ENCODE measurements at places on chromosomes 6 and 20. TPM values are rescaled to one million over a fixed set of nuclear protein-coding genes. Genes with fewer than 3 reads are reported as not detected.

The HLA-A gene
- 771 TPM for total RNA-seq

The SLC13A3 gene
- 3.5 TPM for total RNA-seq

The SIRPA gene
- 51.9 TPM for total RNA-seq

The FAM83C gene
- not detected for total RNA-seq

The MYLK4 gene
- 0.44 TPM for total RNA-seq

The ZNF292 gene
- total RNA-seq: 18.0 TPM

The PROCR gene
- 266 TPM for total RNA-seq

The DSP gene
- total RNA-seq: 11.6 TPM

GRCh38 chr6:79810871-79811270 lies 136.5 kb downstream of the ELOVL4 start:
- DNase-seq: no peak

GRCh38 chr6:134436281-134436815 lies 118.4 kb upstream of the SGK1 start:
- peak; percentile 31 for DNase-seq

DNA sequence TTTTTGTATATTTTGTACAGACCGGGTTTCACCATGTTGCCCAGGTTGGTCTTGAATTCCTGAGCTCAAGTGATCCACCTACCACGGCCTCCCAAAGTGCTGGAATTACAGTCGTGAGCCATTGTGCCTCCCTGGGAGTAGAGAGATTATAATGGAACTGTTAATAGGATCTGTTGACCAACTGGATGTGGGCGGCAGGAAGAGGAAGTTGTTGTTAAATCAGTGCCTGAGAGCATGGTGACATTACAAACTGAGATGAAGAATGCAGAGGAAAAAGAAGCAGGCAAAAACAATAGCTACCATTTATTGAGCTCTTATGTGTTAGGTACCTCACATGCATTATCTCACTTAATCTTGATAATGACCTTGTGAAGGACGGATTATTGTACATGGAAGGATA lies 9.2 kb upstream of the L3MBTL3 start:
- no peak for DNase-seq

GRCh38 chr20:5474646-5475550 lies 158.1 kb upstream of the PROKR2 start:
- DNase-seq: no peak

DNA sequence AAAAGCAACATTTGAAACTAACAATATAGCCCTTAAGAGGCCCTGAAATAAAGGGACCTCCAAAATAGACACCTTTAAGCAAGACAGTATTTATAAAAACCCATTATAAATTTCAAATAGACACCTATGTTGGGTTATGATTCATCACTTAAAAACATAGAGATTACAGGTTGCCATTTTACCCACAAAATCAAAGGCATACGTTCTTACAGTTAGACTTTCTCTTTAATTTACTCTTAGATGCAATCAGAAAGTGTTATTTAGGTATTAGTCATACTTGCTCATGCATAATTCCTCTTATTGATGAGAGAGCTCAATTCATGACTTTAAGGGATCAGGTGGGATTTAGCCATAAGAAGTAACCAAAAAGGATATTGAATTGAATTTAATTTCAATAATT lies 51.5 kb upstream of the TMEM200A start:
- no peak for DNase-seq

GRCh38 chr6:135938576-135939207 lies 87.2 kb downstream of the PDE7B start:
- DNase-seq: no peak

- no peak for DNase-seq
These were observed 2.9 kb downstream of the CHRNA4 start for GRCh38 chr20:63357921-63358905.

GRCh38 chr6:2579241-2579761 lies 171.4 kb downstream of the MYLK4 start:
- DNase-seq: no peak

DNA sequence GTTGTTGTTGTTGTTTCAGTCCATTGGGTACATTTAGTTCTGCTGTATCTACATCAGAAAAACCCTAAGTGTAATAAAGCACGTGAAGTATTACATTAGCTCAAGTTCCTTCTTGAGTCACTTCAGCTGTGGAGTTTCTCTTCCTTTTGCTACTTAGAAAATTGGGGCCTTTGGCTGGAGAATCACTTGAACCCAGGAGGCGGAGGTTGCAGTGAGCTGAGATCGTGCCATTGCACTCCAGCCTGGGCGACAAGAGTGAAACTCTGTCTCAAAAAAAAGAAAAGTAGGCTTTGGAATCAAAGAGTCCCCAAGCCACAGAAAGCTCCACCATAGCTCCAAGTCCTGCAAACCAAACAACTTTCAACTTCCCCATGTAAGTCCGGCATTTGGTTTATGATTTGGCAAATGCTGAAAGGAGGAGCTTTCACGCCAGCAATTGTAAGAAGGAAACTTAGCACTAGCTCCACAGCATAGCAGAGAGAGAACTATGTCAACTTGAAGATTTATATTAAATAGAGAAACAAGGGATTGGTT lies 56.5 kb upstream of the RNF144B start:
- DNase-seq: no peak

- DNase-seq: no peak
These were observed 96.8 kb downstream of the HIVEP2 start for GRCh38 chr6:142848156-142848555.

- no peak for DNase-seq
These were observed 369.7 kb downstream of the CD109 start for GRCh38 chr6:74065705-74066104.

- no peak for DNase-seq
These were observed 45.3 kb downstream of the RRBP1 start for GRCh38 chr20:17636523-17637412.

DNA sequence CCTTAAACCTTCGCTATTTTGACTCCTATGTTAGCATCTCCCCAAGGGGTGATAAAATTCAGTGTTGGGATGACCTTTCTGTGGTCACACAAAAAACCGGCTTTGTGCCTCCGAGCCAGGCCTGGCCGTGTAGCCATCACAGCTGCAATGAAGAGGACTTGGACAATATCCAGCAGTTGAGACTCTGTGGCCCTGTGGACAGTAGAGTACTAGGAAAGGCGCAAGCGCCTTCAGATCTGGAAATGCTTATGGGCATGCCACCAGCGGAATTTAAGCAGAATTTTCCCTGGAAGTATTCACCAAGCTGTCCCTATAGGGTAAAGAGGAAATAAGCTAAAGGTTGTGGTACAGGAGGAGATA lies 63.3 kb upstream of the SLC2A12 start:
- DNase-seq: no peak

GRCh38 chr6:41502917-41503671 lies 43.1 kb upstream of the FOXP4 start:
- no peak for DNase-seq

DNA sequence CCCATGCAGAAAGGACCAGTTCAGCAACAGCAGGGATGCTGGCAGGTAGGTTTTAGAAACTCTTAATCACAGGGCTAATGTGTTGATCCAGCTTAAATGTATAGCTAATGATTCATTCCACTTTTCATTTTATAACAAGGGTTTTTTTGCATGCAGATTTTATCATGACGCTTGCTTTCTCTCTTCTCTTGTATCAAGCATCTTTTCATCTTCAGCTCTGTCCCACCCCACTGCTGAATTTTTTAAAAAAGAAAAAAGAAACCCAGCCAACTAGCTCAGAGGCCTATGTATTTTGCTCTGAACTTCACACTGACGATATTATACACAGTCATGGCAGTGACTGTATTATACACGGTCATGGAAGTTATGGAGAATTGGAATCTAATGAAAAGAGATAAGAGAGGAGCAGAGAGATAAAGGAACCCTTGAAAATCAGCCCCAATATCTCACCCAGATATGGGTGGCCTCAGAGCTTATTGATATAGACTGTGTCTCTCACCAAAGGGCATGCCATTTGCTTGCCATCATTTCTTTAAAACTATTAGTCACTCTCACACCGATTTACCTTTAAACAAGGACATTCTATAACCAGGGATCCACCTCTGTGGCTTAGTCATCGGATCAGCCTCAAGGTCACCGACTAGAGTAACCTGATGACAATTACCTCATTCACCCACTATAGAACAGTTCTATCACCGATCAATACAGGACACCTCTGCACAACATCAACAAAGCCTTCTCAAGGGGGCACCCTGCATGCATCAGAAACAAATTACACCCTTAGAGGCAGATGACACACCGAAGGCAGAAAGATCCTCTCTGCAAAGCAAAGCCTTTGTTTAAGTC lies 222.0 kb downstream of the ATXN1 start:
- no peak for DNase-seq

DNA sequence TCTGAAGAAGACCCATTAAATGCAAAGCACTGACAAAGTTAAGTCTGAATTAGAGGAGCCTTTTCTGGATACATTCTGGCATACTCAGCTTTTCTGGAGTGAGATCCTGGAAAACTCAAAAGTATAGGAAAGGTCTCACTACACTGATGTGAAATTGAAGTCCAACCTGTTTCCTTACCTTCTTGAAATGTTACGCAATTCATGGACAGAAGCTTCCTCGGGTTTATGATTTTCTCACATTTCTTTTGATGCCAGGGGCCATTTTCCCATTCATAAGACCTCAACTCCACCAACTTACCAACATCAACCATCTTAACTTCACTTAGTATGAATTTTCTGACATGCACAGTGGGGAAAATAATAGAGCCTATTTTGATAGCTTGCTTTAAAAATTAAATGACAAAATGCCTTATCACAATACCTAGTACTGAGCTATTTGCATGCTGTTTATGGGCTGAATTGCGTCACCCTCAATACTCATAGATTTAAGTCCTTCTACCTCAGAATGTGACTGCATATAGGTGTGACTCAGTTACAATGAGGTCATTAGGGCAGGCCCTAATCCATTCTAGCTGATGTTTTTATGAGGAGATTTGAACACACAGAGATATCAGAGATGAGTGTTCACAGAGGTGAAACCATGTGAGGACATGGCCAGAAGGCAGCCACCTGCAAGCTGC lies 73.4 kb upstream of the RAB32 start:
- DNase-seq: no peak

GRCh38 chr6:4888841-4889240 lies 112.6 kb downstream of the CDYL start:
- no peak for DNase-seq

GRCh38 chr6:24887545-24888140 lies 48.1 kb downstream of the RIPOR2 start:
- DNase-seq: no peak

DNA sequence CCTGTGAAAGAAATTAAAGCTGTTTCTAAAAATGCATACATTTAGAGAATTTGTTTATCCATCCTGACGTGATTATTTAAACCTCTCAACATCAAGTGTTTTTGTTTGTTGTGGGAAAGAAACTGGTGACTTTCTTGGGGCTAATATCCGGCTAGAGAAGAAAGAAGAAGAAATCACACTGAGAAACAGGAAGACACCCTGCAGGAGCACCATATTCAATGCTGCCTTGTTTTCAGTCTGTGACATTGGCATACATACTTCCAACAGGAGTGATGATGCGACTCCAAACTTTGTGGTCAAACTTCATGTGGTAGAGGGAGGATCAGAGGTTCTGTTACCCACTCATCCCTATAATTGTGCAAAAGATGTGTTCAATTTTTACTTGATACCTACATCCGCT lies 997.6 kb upstream of the CITED2 start:
- no peak for DNase-seq

- DNase-seq: no peak
These were observed 32.8 kb downstream of the CD164 start for GRCh38 chr6:109349419-109349987.

DNA sequence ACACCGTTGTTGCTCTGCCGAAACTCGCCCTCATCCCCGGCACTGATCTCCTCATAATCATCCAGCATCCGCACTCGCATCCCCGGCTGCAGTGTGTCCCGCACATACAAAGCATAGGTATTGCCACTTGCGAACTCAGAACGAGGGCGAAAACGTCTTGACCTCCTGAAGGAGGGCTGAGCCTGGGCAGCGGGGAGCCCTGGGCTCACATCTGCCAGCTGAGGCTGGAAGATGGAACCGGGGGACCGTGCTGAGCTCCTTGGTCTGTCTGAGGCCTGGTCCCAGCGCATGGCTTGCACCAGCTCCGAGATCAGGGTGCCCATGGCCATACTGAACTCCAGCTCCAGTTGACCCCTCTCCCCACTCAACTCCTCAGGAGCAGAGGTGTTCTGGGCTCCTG lies 2.7 kb downstream of the CUL7 start:
- DNase-seq: no peak

DNA sequence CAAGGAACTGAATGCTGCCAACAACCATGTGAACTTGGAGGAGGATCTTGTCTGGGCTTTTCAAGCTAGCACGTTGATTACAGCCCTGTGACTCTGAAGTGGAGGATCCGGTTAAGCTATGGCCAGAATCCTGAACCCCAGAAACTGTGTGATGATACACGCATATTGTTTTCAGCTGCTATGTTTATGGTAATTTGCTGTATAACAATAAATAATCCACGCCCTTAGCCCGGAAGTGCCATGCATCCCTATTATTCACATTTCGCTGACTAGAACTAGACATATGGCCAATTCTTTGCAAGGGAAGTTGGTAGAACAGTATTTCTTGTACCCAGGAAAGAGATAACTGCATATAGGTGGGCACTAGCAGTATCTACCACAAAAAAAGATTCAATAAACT lies 510.8 kb upstream of the BTBD3 start:
- DNase-seq: no peak

- no peak for DNase-seq
These were observed 796 bp upstream of the RREB1 start for GRCh38 chr6:7106752-7107577.

- DNase-seq: no peak
These were observed 462.9 kb downstream of the COL12A1 start for GRCh38 chr6:74742793-74743508.

DNA sequence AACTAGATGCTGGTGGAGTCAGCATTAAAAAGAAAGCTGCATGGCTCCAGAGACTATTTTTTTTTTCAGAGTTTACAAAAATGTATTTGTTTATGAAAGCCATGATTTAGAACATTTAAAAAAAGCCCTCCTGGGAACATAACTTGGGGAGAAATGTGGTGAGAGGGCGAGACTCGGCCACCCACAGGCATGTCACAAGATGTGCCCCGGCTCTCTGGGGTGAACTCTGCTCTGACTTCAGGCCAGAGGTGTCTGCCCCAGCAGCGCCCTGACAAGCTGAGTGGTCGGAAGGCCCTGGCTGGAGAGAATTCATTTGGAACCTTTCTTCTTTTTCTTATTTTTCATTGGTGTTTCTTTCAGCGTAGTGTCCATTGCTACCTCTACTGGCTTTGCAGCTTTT lies 21.7 kb upstream of the RFPL4B start:
- no peak for DNase-seq

All from omental fat pad (tissue), 4 donors.